ENCODE measurements at places on chromosomes 2 and 18.

- DNase-seq = no peak
These were observed 59.2 kb upstream of the KLF7 start for GRCh38 chr2:207224791-207225482.

DNA sequence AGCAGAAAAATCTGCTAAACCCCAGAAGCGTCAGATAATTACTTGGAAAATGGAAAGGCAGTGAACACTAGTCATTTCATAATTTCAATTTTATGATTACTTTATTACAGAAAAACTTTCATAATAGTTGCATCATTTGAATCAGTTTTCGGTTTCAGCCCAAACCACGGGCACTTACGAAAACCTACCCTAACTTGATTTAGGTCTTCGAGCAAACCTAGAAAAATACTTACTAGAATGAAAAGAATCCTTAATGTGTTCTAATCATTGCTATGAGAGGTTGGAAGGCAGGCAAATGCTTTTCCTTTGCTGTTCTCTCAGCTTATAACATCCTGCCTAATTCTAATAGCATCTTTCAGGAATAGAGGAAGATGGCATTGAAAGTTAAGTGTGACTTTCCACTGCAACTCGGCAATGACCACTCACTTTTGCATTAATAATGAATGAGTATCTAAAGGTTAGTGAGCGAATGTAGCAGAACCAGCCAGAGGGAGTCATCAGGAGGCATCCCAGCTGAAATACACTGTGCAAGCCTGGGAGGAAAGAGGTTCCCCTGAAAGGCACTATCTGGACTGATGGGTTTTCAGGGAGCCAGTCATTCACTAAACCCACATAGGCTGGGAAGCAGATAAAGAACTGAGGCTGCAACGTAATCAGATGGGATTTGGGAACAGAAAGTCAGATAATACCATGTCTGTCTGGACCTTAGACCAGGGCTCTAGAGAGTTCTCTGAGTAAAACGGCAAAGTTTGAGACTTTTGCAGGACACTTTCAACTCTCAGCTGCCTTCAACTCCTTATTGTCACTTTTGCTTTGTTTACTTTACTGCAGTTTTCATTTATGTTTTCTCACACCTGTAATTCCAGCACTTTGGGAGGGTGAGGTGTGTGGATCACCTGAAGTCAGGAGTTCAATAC is 520.8 kb downstream of the RNF144A start:
- no peak for DNase-seq

- DNase-seq = no peak
These were observed 218.3 kb downstream of the PTGR3 start for GRCh38 chr18:74990563-74991081.

DNA sequence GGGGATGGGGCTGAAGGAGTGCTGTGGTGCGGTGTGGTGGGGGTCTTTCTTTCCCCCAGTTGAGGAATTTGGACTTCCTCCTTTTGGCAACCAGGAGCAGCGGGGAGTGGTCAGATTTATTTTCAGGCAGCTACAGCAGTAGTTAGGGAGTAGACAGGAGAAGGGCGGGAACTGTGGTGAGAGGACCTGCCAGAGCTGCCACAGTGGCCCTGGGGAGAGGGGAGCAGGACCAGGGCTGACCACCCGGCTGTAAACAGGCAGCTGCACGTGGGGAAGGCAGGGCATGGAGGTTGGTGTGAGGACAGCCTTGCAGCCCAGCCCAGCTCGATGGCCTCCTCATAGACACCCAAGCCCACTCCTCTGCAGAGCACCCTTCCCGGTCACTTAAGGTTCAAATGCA is 197.2 kb downstream of the GLI2 start:
- DNase-seq = no peak

GRCh38 chr2:37180006-37180639 is 8.3 kb downstream of the SULT6B1 start:
- DNase-seq = no peak

- DNase-seq = no peak
These were observed 118.8 kb upstream of the CYP1B1 start for GRCh38 chr2:38194751-38195150.

GRCh38 chr2:86464652-86465051 is 23.5 kb downstream of the KDM3A start:
- DNase-seq = no peak

DNA sequence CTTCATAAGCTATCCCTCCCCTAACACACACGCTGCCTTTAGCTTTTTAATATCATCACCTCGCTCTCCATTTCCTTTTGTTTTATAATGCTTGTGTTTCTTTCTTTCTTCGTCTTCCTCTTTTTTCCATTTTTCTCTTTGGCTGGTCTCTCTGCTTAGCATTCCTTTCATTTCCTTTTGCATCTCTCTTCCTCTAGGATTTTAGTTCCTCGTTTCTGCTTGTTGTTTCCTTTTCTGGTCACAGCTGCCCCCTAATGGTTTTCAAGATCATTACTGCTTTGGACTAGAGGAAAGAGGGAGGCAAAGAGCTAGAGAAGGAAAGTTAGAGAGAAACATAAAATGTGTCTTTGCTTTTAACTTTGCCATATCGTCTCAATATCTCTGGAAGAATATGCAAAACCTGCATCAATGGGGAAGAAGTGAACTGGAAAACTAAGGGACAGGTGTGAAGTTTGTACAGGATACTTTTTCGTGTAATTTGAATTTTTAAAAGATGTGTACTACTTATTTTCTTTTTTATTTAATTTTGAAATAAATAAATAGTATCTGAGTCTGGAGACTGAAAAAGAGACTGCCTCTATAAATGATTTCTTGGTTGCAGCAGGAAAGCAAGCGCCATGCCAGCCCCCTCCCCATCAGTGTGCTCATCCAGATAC is 6.3 kb upstream of the NRP2 start:
- no peak for DNase-seq

- no peak for DNase-seq
These were observed 87.4 kb upstream of the PTPRM start for GRCh38 chr18:7479756-7480155.

DNA sequence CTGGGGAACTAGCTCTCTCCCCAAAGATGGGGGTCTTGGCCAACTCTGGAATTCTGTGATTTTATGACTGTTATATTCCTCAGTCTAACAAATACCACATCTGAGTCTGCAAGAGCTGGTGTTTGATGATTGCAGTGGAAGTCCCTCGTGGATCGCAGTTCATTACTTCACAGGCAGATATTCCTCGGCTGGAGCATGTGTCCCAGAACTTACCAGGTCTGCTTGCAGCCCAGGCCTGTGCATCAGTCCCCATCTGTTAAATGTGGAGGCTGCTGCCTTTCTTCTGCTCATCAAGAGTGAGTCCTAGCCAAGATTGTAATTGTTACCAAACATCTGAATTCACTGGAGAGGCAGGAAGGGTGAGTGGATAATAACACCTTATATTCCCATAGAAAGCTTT is 55.5 kb downstream of the PRKCE start:
- no peak for DNase-seq

DNA sequence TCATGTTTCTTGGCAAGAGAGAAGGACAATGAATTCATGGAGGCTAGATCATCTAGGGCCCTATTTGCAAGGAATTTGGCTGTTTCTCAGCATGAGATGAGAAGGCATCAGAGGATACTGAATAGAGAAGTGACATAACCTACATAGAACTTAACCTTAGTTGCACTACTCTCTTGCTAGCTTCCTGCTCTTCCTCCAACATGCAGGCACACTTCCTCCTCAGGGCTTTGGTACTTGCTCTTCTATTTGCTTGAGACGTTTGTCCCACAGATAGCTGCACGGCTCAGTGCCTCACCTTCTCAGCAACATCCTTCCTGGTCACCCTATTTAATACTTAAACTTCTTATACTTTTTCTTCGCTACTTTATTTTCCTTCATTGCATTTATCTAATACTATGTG is 20.0 kb upstream of the LANCL1 start:
- no peak for DNase-seq

DNA sequence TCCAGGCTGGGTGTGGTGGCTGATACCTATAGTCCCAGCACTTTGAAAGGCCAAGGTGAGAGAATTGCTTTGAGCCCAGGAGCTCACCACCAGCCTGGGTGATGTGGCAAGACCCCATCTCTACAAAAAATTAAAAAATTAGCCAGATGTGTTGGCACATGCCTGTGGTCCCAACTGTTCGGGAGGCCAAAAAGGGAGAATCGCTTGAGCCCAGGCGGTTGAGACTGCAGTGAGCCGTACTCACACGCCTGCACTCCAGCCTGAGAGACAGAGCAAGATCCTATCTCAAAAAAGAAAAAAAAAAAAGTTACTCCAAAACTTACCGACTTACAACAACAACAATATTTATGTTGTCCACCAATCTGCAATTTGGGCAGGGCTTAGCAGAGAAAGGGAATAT is 178.0 kb upstream of the FN1 start:
- DNase-seq = no peak

DNA sequence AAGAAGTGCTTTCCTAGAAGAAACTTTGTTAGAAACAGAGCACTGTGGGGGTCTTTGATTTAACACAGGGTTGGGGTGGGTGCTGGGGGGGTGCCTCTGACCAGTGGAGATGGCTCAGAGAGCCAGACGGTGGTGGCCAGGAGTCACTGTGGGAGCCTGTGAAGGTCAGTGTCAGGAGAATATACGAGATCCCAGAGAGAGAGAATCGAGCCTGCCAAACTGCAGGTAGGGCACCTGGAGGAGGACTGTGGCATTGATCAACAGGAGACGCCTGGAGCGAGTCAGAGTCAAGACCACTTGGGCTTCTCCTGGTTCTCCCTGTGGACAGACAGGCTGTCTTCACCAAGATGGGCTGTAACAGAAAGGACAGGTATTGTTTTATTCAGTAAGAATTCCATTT is 136.5 kb upstream of the TWIST2 start:
- no peak for DNase-seq

- DNase-seq = no peak
These were observed 80.8 kb downstream of the KIF5C start for GRCh38 chr2:148955798-148956197.

DNA sequence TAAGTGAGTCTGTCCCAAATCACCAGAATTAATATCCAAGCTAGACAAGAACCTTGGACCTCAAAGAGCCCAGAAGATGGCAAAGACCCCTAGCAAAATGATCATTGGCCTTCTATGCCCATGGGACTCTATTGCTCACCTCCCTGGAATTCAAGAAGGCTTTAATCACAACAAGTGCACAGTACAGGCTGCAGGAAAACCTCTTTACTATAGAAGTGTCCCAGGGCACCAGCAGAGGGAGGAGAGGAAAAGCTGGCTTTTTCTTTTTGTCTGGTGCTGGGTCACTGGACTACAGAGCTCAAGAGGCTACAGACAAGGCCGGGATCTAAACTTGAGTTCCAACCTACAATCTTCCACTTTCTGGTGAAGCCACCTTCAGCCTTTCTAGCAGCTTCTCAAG is 88.3 kb upstream of the PPP1CB start:
- DNase-seq = no peak

GRCh38 chr2:45299361-45299760 is 290.1 kb upstream of the SIX2 start:
- no peak for DNase-seq

DNA sequence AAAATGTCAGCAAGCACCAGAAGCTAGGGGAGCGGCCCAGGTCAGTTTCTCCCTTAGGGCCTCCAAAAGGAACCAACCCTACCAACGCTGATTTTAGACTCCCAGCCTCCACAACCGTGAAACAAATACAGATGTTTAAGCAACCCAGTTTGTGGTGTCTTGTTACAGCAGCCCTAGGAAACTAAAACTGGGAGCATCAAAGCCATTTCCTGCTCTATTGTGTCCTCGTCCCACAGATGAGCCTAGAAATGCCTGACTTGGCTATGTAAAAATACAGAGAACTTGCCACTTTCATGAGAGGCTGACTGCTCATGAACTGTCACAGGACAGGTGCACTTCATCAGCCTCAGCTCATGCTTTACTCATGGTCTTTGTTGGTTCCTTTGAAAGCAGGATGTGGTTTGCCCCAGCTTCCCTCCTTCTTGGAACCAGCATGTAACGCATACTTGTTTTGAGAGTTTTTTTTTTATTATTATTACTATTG is 97.6 kb upstream of the SLC39A10 start:
- DNase-seq = no peak

DNA sequence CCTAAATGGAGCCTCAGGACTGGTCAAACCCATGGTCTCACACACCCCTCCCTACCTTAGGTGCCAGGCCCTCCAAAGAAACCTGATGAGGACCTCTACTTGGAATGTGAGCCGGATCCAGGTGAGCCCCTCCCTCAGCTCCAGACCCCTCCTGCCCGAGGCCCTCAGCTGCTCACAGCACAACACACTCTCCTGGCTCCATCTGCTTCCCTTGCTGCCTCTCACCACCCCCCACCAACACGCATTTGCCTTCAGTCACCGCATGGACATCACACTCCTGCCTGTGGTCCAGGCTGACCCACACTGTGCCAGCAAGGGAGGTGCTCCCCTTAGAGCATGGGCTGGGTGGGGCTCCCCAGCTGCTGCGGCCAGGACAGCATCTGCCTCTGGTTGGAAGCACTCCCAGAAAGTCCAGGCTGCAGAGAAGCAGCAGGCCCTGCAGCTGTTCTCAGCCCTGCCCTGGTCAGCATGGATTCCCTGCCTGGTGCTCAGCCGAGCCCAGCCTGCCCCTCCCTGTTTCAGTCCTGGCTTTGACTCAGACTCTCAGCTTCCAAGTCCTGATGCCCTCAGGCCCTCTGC is 15.1 kb downstream of the SH2D6 start:
- no peak for DNase-seq

DNA sequence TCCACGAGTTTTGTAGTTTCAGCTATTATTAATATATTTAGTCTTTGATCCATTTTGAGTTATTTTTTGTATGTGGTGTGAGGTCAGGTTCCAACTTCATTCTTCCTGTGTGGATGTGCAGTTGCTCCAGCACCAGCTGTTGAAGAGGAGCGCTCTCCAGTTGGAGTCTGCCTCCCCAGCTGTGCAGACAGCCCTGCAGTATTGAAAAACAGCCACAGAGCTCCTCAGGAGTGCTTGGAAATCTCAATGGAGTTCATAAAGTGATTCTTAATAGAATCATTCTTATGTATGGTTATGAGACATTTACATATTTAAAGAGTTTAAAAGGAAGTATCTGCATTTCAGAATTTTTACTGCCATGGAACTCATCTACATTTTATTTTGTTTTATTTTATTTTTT is 17.3 kb downstream of the DGKD start:
- DNase-seq = no peak

- no peak for DNase-seq
These were observed 33.2 kb upstream of the RAPGEF4 start for GRCh38 chr2:172702451-172702850.

DNA sequence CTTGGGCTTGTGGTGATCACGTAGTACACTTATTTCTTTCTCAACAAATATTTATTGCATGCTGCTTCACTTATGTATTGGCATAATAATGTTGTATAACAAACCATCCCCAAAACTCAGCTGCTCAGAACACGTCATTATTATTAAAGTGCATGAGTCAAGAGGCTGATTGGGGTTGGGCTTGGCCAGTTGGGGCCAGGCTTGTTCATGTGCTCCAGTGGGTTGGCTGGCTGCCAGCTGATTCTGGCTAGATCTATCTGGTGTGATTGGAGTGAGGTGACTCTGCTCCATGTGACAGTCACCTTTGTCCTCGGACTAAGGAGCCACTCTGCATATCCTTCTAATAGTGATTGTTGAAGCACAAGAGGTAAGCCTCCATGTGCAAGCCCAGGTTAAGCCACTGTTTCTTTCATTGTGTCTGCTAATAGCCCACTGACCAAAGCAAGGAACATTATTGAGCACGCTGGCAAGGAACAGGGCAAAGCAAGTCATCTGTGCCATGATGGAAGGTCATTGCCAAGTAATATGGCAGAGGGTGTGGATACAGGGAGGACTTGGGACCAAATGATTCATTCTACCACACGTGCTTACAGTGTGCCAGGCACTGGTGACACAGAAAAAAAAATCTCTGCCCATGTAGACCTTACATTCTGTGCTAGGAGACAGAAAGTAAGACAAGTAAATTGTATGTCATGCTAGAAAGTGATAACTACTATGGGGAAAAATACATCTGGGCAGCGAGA is 63.3 kb upstream of the TMEM182 start:
- DNase-seq = no peak

All from nephron progenitor cell (in vitro differentiated cells).